Epithelial cell of esophagus (primary cell): ENCODE measurements at places on chromosomes 2 and 18.

GRCh38 chr2:173965372-173966025 lies at the start of gene SP3:
Gene SP3, minus strand, starts transcription at chr2:173965373. Its CDS starts 202 bp downstream, at chr2:173965171.
- peak; percentile 98 for DNase-seq

GRCh38 chr2:15169326-15170069 lies 391.6 kb downstream of the NBAS start:
- DNase-seq, result peak; percentile 93

DNA sequence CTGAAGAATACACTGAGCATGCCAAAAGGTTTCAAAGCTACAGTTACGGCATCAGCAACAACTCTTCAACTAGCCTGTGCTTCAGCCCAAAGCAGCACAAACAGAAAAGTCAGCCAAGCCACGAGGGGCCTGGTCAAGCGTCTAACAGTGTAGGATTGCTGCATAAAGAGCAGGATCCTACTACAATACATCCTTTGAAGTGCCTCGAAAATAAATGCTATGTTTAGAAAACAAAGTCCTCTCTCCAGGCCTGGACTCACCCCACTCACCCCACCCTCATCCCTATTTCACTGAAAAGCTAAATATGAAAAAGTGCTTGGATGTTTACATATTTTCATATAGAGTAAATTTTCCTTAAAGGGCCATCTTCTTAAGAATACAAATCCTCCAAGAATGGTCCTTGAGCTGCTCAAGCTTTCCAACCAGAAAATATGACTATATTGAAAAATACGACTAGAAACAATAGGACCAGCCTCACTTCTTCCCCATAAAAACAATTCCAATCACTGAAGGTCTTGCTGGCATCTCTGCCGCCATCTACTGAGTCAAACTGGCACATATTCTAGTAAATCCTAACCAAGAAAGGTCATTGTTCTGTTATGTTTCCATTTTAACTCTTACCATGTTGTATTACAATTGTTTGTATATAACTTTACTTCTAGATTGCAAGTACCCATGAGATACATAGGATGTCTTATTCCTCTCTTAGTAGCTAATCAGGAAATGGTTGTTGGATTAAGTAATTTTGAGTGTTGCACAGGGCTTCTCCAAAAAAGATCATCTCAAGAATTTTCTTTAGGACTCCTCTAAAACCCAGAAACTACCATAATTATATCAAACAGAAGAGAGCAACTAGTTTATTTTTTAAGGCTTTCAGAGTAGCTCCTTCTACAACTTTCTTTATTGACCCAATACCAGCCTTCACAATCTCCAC lies 63.6 kb downstream of the CLHC1 start:
- peak; percentile 76 for DNase-seq

GRCh38 chr2:75337619-75338018 lies 138.3 kb upstream of the TACR1 start:
- no peak for DNase-seq

- DNase-seq, result no peak
These were observed 34.5 kb upstream of the HTR2B start for GRCh38 chr2:231159306-231159705.

GRCh38 chr2:30948857-30949256 lies 141.6 kb upstream of the CAPN13 start:
- no peak for DNase-seq

DNA sequence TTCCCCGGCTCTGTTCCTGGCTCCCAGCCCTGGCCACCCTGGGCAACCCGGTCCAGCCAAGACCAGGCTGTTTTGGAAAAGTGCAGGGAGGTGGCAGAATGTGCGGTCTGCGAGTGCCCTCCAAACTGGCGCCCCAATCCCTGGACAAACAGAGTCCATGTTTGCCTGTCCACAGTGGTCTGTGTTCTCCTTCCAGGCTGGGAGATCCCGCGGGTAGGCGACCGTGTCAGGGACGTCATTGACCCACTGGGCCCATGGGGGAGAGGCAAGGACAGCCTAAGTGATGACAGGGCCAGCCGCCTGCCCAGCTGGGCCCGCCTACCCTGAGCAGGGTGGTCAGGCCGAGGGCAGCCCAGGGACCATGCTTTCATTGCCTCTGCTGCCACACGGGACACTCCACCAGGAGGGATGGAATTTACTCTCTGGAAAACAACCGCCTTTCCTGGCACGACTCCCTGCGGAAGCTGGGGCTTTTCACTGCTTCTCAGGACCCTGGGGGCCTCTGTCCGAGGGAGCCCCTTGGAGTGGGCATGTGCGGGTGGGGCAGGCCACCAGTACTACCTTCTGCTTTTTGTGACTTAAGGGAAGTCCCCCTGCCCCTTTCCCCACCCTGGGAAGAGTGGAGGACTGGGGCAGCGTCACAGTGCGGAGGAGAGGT lies 20.1 kb downstream of the CYP26B1 start:
- DNase-seq, result no peak
